MG63 (cell line): ENCODE measurements at places on chromosomes 5 and 9. TPM values are rescaled to one million over a fixed set of nuclear protein-coding genes. Genes with fewer than 3 reads are reported as not detected.

Gene PHF24
- total RNA-seq, result not detected in 2 replicates

Gene TLX3
- total RNA-seq, result not detected in 2 replicates

Gene FAXDC2
- total RNA-seq, result 0.54 TPM in 1 of 2 replicates, not detected in the other

Gene OR1L4
- total RNA-seq, result not detected in 2 replicates

Gene QRFP
- not detected in 2 replicates for total RNA-seq

Gene PCDHB8
- total RNA-seq, result not detected in 2 replicates

Gene OMD
- not detected in 2 replicates for total RNA-seq

Gene FOXD1
- total RNA-seq, result 9.6 and 26.5 TPM in 2 replicates

Gene TJP2
- total RNA-seq, result 10.1 and 11.5 TPM in 2 replicates

Gene SLC34A1
- not detected in 2 replicates for total RNA-seq

Gene RNF183
- total RNA-seq, result not detected in 2 replicates

Gene NR2F1
- total RNA-seq, result 73.0 and 76.3 TPM in 2 replicates

Gene DOLK
- total RNA-seq, result 16.9 and 29.7 TPM in 2 replicates

Gene SELENOP
- total RNA-seq, result 1.5 and 25.0 TPM in 2 replicates

Gene NTNG2
- total RNA-seq, result 0.10 and 0.27 TPM in 2 replicates

Gene DMRTA1
- total RNA-seq, result not detected in 2 replicates

Gene PCDHB4
- not detected in 2 replicates for total RNA-seq

Gene PCDH12
- 8.4 TPM in 1 of 2 replicates, not detected in the other for total RNA-seq

Gene UGT3A2
- total RNA-seq, result not detected in 2 replicates

Gene ARID3C
- total RNA-seq, result 0.16 TPM in 1 of 2 replicates, not detected in the other

Gene GARIN3
- total RNA-seq, result not detected in 2 replicates

Gene FCN2
- total RNA-seq, result not detected in 2 replicates

Gene DNAI1
- not detected in 2 replicates for total RNA-seq

Gene PCSK1
- 0.10 TPM in 1 of 2 replicates, not detected in the other for total RNA-seq

Gene OXCT1
- 30.0 and 39.0 TPM in 2 replicates for total RNA-seq

Gene SLC6A7
- not detected in 2 replicates for total RNA-seq

Gene CBY3
- total RNA-seq, result not detected in 2 replicates

Gene C8G
- not detected in 2 replicates for total RNA-seq

Gene DOLPP1
- 18.4 and 24.9 TPM in 2 replicates for total RNA-seq

Gene PDE6A
- not detected in 2 replicates for total RNA-seq

Gene TXNDC8
- total RNA-seq, result not detected in 2 replicates

Gene CAMK4
- 0.02 TPM in 1 of 2 replicates, not detected in the other for total RNA-seq

Gene PCDHA9
- total RNA-seq, result not detected in 2 replicates

Gene OLFM1
- total RNA-seq, result 37.1 and 47.3 TPM in 2 replicates

Gene BTNL8
- not detected in 2 replicates for total RNA-seq

Gene DNM1
- 0.20 and 0.30 TPM in 2 replicates for total RNA-seq

Gene SLC45A2
- total RNA-seq, result not detected in 2 replicates
